ENCODE measurements at places on chromosomes 5 and 9.

DNA sequence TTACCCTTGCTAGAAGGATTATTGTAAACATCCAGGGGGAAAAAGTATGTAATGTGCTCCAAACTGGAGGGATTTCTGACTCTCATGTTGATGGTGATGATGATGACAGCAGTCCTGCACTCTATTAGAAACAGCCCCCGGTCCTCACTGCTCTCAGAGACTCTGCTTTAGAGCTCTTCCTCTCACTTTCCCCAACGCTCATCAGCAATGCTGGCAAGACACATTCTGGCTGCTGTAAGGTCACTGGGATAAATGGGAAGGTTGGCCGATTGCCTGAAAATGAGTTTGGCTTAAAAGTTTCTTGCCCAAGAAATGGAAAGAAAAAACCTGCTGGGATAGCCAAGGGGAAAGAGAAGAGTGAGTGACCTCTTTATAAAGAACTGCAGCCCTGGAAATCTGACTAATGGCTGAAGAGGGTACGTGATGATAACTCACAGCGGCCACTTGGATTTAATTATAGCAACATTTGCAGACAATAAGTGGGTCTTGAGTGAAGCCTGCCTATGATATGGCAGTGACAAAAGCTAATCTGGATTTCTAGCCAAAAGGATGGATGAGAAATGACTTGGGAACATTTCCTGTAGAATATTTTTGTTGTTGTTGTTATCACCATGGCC is 235.8 kb downstream of the TMEM38B start:
- DNase-seq = no peak

DNA sequence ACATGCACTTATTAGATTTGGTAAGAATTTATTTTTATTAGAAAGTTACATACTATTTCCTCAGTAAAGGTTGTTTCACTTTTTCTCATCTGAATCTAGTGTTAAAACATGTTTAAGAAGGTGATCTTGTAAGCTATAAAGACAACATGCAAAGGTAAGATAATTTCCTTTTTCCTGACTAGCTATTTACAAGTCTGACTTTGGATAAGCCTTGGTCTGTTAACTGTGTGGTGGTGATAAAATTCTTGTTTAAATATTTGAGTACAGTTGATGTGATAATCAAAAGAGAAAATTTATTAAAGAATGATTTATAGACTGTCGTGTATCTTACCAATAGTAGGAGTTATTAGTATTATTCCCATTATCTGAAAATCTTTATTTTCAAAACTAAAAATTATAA is 36.9 kb upstream of the GPR21 start:
- DNase-seq = no peak

GRCh38 chr9:91065231-91066041 is 263.8 kb downstream of the SYK start:
- no peak for DNase-seq

DNA sequence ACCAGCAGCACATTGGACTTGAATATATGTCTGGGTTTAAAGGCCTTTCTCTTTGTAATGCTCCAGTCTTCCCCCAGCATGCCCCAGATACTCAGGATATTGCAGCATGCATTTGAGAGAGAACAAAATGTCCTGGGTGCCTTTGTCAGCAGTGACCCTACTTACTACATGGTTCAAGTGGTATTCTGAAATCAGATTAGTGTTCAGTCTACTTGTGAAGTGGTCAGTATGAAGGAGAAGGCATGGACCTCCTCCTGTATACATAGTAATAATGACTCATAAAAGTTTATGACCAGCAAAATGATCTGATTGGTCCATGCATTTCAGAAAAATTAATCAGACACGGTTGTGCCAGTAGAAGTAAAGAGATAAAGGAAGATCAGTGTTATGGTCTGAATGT is 25.4 kb downstream of the GPR21 start:
- no peak for DNase-seq
